Fibroblast of skin of right quadriceps (primary cell): ENCODE measurements at places on chromosomes 12 and 14.
A peak's percentile ranks its signal among the peaks of the same experiment; 100 is the strongest.

- peak; percentile 10 for DNase-seq
Observed at GRCh38 chr12:95446506-95446900, 27.4 kb upstream of the METAP2 start.

- no peak for DNase-seq
Observed at GRCh38 chr12:124420996-124421674, 126.2 kb downstream of the RFLNA start.

- DNase-seq = no peak
Observed at GRCh38 chr12:94048757-94049156, 99.6 kb upstream of the PLXNC1 start.

GRCh38 chr14:72932893-72933292 is 6.6 kb downstream of the DCAF4 start:
- no peak for DNase-seq

- no peak for DNase-seq
Observed at GRCh38 chr14:91918186-91918883, 29.2 kb downstream of the FBLN5 start.

DNA sequence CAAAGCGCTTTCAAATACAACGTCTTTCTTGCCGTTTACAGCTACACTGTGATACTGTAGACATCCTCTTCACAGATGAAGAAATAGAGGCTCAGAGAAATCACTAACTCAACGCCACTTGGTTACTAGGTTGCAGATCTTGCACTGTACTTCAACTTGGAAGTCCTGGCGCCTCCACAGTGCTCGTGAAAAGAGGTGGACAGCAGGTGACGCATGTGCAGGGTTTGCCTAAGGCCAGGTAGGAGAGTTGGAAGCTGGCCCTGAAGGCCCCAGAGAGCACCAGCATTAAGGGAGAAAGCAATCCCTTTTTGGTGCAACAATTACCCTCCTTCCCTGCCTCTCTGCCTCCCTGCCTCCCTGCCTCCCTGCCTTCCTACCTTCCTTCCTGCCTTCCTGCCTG is 22.8 kb upstream of the TSPAN9 start:
- no peak for DNase-seq

DNA sequence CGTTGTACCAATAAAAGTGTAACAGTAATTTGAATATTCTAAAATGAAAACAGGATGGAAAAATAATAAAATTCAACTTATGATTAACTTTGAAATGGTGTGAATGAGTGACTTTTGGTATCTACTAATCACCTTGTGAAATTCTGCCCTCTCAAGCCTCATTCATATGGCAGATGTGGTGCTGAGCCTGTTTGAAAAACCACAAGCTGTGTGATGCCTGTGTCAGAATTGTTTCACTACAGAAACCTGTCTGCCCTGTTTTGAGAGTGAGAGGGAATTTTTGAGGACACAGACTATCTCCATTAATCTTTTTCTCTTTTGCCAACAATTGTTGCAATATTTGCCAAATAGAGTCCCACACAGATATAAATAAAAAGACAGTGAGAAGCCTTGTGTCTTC is 3.9 kb upstream of the RNU6-7 start:
- DNase-seq = no peak

DNA sequence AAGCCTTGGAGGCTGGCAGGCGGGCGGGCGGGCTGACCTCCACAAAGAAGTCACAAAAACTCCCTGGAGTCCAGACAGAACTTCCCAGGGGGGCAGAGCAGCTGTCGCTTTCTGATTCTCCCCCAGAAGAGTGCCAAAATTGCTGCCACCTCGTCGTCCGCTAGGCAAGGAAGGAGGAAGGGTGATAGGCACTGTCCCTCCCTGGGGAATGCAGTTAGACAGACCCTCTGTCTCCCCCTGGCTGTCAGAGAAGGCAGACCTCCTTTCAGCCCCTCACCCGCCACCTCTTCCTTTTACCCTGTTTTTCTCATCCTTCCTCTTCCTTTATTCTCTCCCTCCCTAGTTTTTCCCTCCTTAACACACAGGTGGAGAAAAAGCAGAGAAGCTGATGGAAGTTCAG is 18.7 kb downstream of the GRIN2B start:
- no peak for DNase-seq

DNA sequence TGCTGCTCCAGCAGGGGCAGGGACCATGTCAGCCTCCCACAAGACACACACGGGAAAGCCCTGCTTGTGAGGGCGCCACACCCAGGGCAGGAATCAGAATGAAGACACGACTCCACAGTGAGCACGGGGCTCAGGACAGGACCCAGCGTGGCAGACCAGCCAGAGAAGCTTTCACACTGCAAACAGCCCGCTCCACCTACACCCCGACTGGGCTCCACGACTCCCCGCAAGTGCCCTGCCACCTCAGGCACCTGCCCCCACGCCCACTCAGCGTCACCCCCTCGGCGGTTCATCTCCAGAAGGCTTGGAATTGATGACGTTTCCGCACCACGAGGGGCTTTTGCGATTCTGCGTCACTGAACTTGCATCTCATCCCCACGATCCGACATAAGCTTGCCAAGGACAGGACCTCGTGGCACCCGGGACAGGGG is 91.1 kb downstream of the FBXL14 start:
- DNase-seq = no peak

GRCh38 chr12:45587877-45588533 is 141.5 kb upstream of the ARID2 start:
- no peak for DNase-seq

DNA sequence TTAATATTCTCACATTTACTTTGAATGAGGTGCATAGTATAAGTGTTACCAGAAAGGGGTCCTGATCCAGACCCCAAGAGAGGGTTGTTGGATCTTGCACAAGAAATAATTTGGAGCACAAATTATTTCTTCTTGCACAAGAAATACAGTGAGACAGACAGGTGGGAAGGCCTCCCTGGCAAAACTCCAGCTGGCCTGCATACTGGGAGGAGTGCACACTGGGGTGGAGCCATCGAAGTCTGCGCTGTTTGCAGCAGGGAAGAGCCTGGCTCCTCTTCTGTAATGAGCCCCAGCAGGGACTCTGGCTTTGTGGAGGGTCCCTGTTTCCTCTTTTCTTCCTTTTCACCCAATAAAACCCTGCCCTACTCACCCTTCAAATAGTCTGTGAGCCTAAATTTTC is 141.6 kb downstream of the GLT1D1 start:
- no peak for DNase-seq

- peak; percentile 97 for DNase-seq
Observed at GRCh38 chr12:67681105-67681778, 32.7 kb downstream of the DYRK2 start.

DNA sequence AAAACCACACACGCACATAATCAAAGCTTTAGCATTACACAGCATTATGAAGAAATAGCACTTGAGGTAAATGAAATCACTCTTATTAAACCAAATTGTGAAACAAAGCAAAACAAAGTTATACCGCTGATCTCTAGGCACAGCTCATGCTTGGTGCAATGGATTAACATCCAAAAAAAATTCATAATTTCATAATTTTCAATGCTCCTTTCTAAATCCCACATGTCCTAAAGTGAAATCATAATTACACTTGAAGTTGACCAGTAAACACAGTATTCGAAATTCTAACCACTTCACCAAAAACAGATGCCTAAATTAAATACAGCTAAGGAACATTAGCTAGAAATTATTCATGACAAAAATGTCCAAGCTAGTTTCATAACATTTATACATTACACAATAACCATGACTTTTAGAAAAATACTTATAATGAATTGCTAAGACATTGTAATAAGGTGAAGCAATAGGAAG is 1.5 kb downstream of the MLH3 start:
- peak; percentile 39 for DNase-seq

- peak; percentile 87 for DNase-seq
Observed at GRCh38 chr12:13428538-13429265, 232.2 kb downstream of the EMP1 start.

- DNase-seq = no peak
Observed at GRCh38 chr14:61864329-61864898, 102.2 kb downstream of the SNAPC1 start.

- DNase-seq = no peak
Observed at GRCh38 chr12:124368421-124369032, 73.6 kb downstream of the RFLNA start.

DNA sequence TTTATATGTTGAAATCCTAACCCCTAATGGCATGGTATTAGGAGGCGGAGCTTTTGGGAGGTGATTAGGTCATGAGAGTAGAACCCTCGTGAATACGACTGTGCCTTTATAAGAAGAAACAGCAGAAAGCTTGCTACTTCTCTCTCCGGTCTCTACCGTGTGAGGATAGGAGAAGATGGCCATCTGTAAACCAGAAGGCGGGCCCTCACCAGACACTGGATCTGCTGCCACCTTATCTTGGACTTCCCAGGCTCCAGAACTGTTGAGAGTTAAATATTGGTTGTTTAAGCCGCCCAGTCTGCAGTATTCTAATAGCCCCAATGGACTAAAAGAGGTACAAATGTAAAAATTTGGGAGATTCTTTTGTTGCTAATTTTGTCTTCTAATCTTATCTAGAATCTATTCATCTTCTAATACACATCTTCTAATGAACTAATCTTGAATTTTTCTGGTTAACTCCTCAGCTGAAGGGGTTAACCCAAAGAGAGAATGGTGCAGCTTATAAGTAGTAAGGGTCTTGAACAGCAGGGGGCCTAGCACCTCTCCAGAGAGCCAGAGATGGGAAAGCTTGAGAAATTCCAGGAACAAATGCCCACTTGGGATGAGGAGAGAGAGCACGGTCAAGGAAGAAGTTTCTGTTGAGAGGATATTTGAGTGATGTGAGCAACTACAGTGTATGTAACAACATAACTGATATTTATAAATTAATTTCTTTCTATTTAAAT is 264.0 kb upstream of the GRIP1 start:
- no peak for DNase-seq

DNA sequence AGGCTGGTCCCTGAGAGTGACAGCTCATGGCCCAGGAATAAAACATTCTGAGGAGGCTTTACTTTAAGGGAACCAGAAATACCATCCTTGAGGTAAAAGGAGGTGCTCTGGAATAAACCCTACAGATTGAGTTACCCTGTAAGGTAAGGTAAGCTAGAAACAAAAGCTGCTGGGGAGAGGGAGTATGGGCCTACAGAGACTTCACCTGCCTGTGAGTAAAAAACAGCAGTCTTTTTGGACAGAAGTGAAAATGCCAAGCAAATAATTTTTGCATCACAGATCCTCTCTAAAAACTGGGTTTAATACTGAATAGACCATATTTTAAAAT is 41.2 kb downstream of the CORO1C start:
- DNase-seq = no peak

- peak; percentile 69 for DNase-seq
Observed at GRCh38 chr12:124621296-124621660, 53.9 kb upstream of the NCOR2 start.

DNA sequence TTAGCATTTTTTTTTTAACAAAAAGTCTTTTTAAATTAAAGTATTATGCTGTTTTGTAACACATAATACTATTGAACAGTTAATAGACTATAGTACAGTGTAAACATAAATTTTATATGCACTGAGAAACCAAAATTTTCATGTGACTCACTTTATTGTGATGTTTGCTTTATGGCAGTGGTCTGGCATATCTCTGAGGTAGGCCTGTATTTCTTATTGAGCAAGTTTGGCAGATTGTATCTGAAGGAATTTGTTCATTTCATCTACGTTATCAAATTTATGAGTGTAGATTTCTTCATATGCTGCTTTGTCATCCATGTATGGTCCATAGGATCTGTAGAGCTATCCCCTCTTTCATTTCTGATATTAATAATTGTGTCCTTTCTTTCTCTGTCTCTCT is 78.8 kb upstream of the PDE3A start:
- DNase-seq = peak; percentile 12

DNA sequence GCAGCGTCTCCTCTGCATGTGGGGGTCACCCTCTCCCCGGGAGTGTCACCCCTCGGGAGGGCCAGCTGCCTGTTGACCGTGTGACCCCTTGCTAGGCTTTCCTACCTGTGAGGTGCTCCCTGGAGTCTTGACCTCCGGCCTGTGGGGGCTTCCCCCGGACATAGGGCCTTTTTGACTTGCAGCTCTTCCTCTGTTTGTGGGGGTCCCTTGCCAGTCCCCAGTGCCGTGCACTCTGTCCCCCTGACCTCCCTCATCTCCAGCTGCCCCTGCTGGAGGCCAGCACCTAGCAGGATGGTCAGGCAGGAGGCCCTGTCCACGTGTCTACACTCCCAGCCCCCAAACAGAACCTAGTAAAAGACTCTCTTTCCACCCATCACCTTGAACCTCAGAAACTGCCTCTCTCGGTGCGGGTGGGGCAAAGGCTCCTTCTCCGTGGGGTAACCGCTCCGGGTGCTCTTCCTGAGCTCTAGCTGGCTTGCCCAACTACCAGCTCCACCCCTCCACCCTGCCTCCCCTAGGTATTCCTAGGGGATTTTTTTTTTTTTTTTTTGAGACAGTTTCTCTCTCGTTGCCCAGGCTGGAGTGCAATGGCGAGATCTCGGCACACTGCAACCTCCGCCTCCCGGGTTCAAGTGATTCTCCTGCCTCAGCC is 810 bp downstream of the AACS start:
- DNase-seq = no peak

GRCh38 chr12:94710933-94711332 is 60.6 kb upstream of the TMCC3 start:
- no peak for DNase-seq

GRCh38 chr14:90299408-90299807 is 32.3 kb downstream of the NRDE2 start:
- no peak for DNase-seq

DNA sequence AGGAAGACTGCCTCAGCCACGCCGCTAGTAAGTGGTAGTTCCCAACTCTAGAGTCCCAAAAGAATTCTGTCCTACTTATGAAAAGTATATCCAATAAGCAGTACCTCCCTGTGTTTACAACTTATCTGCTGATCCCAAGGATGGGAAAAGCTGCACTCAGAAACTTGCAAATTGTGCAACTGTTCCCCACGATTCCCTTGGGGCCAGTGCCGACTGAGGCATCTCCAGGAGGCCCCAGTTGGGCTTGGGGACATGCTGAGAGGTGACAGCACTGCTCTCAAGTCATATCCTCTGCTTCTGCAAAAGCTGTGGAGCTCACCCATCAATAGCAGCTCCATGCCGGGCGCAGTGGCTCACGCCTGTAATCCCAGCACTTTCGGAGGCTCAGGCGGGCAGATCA is 23.7 kb downstream of the SPRING1 start:
- no peak for DNase-seq

GRCh38 chr12:63893170-63893569 is 48.7 kb downstream of the SRGAP1 start:
- DNase-seq = no peak

DNA sequence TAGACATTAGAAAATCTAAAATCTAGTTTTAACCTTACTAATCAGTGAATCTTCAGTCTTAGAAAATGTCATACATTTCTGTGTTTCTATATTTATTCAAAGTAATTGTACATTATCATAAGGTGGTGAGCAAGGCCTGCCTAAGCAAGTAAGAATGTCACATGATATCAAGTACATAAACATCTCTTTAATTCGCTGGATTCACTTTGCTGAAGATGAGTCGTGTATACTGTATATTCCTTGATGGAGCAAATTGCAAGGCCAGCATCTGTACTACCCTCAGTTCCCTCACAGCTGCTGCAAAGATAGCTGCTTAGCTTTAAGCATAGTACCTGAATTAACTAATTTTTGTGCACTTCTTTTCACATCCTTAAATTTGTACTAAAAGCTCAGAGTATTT is 8.5 kb upstream of the AK7 start:
- DNase-seq = no peak
